ENCODE measurements at places on chromosomes 12 and 14. TPM values are rescaled to one million over a fixed set of nuclear protein-coding genes. Genes with fewer than 3 reads are reported as not detected.

Gene B3GNT4
- total RNA-seq: not detected

Gene RBMS2
- 3.4 TPM for total RNA-seq

Gene OTX2
- not detected for total RNA-seq

Gene P2RX7
- total RNA-seq: 2.7 TPM

Gene SMIM41
- total RNA-seq: 0.24 TPM

Gene KCNC2
- not detected for total RNA-seq

Data from activated B cell treated with CpG ODN at 0.5 μM for 24 hours (primary cell).